ENCODE measurements at places on chromosomes 11 and 22.

DNA sequence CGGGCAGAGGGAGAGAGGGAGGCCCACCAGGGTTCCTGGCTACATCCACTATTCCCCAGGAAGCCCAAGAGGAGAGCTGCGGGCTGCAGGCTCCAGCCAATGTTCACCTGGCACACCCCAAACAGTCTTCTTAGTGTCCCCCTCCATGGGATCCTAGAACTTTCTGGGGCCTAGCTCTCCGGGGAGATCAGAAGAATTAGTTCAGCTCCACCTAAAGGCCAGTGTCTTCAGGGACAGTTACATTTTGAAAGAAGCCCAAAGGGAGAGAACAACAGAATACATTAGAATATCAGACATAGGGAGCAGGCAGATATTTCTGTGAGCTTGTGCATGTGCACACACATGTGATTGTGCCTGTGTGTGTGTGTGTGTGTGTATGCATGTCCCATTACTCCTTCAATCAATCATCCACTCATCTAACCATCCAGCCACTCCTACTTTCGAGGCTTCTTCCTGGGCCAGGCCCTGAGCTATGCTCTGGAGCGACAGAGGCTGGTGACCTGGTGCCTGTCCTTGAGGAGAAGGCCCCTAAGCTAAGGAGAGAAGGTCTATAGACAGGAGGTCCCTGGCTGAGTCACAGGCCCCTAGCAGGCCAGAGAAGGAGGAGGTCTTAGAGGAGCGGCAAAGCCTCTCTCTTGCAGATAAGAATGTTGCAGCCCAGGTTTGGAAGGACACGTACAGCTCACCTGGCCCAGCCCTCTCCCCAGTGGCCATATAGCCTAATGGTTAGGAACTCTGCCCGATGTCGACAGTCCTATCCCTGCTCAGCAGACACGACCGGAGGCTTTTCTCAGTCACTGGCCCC, 165.5 kb downstream of the DSCAML1 start:
- DNase-seq, result no peak

- DNase-seq, result no peak
Measured at GRCh38 chr11:77088236-77089003, 14.2 kb upstream of the OMP start.

DNA sequence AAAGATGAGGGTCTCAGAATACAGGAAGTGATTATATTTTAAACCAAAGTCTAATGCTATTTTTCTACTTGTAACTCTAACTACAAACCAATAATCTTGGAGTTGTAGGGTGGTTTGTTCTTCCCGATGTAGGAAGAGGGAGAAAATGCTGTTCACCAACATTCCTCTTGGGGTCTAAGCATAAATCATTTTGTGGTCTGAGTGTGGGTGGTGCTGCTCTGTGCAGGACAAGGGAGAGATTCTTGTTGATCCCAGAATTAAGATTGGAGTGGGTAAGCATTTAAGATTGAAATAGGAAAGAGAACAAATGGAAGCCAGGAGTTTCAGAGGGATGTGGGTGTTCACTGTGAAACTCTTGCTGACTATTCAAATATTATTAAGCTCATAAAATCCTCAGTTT, 38.6 kb upstream of the MMP13 start:
- no peak for DNase-seq

DNA sequence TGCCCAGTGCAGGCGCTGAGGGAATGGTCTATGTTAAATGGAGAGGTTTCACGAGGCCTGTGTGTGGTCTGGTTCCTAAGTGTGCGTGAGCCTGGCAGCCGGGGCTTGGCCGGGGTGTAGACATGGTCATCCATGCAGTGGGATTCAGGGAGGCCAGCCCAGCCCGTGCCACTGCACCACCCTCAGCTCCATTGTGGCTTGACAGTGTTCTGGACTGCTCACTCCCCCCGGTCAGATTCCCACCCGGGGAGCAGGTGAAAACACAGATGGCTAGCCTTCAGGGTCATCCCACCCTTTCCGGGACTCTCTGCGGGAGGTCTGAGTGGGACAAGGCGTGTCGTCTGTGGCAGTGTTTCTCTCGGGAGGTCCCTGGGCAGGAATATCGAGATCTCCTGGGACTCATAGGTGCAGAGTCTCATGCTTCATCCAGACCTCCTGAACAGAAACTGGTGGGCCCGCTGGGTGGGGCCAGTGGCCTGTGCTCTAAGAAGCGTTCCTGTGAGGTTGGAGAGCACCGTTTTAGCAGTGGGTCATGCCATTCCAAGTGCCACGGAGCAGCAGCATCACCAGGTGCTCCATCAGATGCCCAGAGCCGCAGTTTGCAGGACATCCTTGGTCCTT, 52.3 kb downstream of the ST14 start:
- peak; percentile 33 for DNase-seq

DNA sequence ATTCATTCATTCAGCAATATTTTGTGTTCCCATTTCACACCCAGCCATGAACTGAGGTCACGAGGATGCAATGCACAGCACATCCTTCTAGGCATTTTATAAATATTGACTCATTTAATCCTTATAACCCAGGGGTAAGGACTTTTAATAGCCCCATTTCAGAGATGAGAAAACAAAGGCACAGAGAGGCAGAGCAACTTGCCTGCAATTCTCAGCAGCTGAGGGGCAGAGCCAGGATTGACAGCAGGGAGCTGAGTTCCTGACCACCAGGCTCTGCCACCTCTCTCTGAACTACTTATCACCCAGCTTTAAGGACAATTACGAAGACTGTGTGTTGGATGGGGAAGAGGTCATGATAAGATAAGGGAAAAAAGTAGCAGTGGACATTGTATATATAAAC, 12.8 kb upstream of the FGF3 start:
- peak; percentile 3 for DNase-seq

GRCh38 chr22:39309364-39309861, 10.0 kb downstream of the RPL3 start:
- DNase-seq, result no peak

DNA sequence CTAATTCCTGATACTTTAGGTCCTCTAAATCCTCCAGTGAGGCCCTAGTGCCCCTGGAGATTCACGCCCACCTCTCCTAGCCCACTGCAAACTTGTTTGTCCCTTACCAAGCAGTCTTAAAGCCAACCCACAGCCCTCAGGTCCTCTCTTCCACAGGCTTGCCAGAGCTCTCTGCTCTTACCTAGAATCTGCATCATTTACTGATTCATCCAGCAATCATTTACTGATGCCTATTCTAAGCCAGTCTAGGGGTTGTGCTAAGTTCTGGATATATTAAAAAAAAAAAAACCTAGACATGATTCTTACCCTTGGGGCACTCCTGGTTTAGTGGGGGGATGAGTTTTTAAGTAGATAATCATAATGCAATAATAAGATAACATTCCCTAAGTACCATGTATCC, 43.0 kb upstream of the PLET1 start:
- no peak for DNase-seq

- no peak for DNase-seq
Measured at GRCh38 chr11:66996609-66997273, 21.6 kb downstream of the C11orf86 start.

GRCh38 chr11:2867722-2868505, 17.7 kb downstream of the CDKN1C start:
- DNase-seq, result no peak

GRCh38 chr11:93614173-93614722, 47.2 kb upstream of the CEP295 start:
- DNase-seq, result no peak

DNA sequence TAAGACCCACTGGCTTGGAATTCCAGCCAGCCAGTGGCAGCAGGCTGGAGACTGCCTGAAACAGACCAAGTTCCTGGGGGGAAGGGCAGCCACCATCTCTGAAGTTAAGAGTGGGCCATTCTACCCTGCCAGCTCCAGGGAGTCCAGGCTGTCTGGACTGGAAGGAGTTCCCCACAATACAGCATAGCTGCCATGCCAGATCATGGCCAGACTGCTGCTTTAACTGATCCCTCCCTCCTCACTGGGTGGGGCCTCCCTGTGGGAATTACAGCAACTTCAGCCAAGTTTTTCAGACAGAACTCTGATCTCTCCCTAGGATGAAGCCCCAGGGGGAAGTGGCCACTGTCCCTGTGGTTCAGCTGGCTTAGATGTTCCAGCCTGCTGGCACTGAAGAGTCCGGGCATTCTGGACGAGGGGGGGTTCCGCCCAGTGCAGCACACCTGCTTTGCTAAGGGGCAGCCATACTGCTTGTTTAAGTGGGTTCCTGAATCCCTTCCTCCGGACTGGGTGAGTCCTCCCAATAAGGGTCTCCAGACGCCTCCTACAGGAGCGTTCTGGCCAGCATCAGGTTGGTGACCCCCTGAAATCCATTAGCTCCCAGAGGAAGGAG, 455.4 kb downstream of the DLG2 start:
- no peak for DNase-seq

DNA sequence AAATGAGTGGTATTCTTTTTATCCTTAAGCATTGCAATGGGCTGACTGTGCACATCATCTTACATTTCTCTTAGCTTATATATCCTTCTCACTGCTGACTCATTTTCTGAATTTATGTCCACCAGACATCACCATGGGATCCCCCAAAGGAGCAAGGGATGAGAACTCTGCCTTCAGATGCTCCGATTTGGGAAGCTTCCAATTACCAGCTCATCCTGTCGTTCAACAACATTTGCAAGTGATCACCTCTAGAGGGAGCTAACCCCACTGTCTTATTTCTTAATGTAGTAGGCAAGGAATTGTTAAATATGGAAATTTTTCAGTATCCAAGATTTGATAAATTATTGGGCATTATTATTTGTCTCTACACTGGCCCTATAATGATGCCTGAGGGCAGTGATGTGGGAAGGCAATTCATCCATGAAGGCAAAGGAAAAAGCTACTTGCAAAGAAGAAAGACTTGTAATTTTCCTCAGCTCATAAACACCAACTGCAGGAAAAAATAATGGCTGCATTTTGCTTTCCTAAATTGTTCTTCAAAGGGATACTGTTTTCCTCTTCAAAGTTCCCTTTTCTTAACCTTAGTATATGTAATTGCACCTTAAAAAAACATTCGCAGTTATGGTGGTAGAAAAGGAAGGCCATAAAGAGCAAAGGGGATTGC, 102.4 kb upstream of the FSHB start:
- no peak for DNase-seq

GRCh38 chr11:94183886-94184264, 55.2 kb downstream of the PANX1 start:
- DNase-seq, result peak; percentile 82

GRCh38 chr11:44624761-44625221, 59.3 kb downstream of the CD82 start:
- peak; percentile 31 for DNase-seq

GRCh38 chr11:6156628-6157359, 13.3 kb downstream of the OR52B2 start:
- no peak for DNase-seq

DNA sequence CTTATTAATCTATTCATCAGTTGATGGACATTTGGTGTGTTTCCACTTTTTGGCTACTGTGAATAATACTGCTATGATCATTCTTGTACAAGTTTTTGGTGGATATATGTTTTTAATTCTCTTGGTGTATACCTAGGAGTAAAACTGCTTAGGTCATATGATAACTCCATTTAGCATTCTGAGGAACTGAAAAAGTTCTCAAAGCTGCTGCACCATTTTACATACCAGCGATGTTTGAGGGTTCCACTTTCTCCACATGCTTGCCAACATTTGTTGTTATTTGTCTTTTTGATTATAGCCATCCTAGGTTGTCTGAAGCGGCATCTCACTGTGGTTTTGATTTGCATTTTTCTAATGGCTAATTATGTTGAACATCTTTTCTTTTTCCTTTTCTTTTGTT, 4.1 kb upstream of the ACER3 start:
- no peak for DNase-seq

- no peak for DNase-seq
Measured at GRCh38 chr11:1421291-1421690, 31.6 kb downstream of the BRSK2 start.

- no peak for DNase-seq
Measured at GRCh38 chr22:46465345-46465720, 72.1 kb downstream of the CELSR1 start.

- DNase-seq, result no peak
Measured at GRCh38 chr11:74507582-74507981, 14.1 kb upstream of the LIPT2 start.

DNA sequence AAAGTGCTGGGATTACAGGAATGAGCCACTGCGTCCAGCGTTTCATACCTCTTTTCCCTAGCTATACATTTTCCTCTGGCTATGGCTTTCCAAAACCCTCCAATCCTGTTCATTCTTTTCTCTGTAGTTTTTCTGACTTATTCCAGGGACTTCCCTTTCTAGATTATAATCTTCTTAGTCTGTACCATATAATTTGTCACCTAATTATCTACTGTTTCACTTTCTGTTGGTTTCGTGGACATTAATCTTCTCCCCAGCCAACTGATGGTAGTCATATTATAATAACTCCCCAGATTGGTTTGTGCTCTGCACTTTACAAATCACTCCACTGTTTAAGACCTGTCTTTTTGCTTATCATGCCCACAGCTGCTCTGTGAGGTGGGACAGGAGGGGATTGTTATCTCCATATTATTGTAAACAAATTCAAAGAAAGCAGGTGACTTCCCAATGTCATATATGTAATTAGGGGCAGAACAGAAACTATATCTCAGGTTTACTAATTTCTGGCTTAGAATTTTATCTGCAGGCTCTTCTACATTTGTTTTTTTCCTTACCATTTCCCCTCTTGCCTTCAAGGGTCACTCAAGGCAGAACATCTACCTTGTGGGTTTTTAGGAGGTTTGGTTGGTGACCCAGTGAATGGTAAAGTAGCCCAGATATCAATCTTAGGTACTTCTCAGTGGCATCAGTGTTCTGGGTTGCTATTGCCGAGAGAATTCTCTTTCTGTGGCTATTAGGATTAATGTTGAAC, 23.9 kb downstream of the STIM1 start:
- no peak for DNase-seq

GRCh38 chr22:20957683-20958431, 9.2 kb upstream of the AIFM3 start:
- peak; percentile 55 for DNase-seq

DNA sequence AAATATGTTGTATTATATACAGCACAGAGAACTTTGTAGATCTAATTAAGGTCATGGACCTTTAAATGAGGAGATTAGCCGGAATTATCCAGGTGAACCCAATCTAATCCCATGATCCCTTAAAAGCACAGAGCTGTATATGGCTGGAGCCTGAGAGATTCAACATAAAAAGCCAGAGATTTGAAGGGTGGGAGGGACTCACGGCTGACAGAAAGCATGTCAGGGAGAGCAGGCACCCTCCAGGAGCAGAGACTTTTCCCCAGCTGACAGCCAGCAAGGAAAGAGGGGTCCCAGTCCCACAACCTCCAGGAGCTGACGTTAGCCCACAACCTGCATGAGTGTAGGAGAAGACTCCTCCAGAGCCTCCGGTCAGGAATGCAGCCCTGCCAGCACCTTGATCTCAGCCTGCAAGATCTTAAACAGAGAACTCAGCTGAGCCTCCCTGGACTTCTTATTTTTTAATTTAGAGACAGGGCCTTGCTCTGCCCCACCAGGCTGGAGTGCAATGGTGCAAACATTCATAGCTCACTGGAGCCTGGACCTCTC, 20.0 kb upstream of the ADA2 start:
- DNase-seq, result no peak

- no peak for DNase-seq
Measured at GRCh38 chr11:19672586-19673206, 39.9 kb upstream of the NAV2 start.

DNA sequence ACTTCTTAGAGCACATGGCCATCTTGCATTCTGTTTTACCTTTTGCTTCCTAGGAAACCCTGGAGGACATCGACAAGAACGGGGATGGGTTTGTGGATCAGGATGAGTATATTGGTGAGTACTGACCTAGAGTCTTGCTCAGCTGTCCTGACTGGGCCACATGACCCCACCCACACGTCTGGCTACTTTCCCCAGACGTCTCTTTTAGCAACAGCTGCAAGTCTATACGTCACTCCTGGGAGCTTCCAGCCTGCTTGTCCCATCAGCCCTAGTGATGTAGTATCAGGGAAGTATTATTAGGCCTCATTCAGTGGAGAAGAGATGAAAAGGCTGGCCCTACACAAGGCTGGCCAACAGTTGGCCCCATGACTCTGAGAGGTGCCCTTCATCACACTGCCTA, 9.6 kb downstream of the RCN1 start:
- no peak for DNase-seq

All from ecto neural progenitor cell (in vitro differentiated cells).